ENCODE measurements at places on chromosomes 3 and 15.

GRCh38 chr15:40115670-40116093, 7.0 kb upstream of the BMF start:
- DNase-seq: no peak

GRCh38 chr15:68186671-68187397, 18.3 kb downstream of the CALML4 start:
- DNase-seq: no peak

DNA sequence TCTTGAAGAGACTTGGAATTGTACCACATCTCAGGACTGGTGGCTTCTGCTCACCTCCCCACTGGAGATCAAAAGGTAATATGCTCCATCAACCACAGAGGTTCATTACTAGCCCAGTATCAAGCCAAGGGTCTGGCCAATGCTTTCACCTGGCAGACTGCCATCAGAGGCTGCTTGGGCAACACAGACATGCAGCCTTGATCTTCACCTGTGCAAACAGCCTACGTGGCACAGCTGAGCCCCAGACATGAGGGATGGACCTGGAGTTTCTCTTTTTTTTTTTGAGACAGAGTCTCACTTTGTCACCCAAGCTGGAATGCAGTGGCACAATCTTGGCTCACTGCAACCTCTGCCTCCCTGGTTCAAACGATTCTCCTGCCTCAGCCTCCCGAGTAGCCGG, 105.6 kb upstream of the HES1 start:
- no peak for DNase-seq

DNA sequence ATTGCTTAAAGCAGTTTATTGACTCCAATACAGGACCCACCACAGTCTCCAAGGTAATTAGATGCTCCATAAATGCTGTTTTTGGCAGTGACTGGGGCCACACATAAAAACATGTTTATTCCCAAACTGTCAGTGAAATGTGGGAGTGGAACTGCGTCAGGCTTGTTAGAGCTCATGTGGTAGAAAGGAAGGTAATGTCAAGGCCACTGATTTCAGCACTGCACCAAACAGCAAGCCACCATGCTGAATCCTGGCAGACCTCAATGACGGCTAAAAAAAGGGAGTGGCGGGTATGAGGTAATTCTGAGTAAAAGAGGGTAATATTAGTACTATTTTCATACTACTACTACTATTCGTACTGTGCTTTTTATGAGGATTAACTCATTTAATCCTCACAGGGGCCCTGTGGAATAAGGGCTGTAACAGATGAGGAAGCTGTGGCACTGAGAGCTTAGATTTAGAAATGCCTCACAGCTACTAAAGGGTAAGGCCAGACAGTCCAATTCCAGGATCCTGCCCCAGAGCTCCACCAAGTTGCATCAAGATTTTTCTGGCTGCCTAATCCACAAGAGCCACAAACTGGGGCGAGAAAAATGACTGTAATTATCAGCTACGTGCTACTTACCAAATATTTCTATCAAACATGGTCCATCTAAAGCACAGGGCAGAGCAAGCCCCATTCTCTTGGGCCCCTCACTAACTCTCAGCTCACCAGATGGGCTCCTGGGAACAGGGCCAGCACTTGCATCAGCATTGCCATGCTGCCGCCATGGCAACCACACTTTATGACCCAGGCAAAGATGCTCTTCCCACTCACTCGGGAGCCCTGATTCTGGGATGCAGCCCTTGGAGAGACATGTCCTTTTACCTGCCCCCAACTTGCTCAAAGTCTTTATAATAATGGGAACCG, 83.6 kb upstream of the SPATA12 start:
- DNase-seq: no peak

DNA sequence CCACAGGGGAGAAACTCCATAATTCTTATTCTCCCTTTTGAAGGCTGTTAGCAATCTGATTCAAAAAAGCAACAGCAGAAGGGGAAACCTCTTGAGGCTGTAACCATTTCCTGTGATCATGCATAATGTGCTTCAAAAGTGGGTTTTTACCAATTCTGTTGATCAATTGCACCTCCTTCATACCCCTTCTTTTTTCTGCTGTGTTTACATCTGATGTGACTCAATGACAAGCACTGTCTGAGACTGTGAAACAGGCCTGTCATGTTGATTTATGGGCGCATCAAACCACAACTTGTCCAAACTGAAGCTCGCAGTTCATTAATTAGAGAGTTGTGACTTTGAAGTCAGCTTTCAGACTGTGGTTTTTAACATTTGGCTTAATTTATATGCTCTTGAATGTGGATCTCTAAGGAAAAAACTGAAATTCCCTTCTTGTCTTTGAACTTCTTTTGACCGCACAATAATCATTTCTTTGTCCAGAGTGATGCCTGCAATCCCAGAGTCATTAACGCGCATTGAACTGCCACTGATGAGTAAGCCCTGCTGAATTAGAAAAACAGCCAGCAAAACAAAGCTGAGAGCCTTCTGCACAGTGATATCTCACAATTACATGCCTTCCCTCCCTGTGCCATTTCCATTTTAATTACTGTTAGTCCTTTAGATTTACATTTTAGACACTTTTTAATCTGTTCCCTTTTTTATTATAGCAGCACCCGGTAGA, 532.8 kb downstream of the FOXP1 start:
- DNase-seq: no peak

DNA sequence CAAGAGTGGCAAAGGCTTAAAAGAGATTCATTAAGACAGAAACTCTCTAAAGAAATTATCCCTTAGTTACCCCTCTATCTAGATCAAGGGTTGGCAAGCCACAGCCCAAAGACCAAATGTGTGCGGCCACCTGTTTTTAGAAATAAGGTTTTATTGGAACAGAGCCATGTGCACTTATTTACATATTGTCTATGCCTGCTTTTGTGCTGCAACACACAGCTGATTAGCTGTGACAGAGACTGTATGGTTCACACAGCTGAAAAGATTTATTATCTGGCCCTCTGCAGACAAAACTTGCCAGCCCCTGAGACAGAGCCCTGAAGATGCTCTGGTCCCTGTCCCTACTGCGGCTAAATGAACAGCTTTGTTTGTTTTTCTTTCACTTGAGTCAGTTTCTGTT, 88.1 kb downstream of the ADAMTS9 start:
- DNase-seq: no peak

GRCh38 chr3:64108784-64109317, 85.6 kb upstream of the PSMD6 start:
- DNase-seq: no peak

DNA sequence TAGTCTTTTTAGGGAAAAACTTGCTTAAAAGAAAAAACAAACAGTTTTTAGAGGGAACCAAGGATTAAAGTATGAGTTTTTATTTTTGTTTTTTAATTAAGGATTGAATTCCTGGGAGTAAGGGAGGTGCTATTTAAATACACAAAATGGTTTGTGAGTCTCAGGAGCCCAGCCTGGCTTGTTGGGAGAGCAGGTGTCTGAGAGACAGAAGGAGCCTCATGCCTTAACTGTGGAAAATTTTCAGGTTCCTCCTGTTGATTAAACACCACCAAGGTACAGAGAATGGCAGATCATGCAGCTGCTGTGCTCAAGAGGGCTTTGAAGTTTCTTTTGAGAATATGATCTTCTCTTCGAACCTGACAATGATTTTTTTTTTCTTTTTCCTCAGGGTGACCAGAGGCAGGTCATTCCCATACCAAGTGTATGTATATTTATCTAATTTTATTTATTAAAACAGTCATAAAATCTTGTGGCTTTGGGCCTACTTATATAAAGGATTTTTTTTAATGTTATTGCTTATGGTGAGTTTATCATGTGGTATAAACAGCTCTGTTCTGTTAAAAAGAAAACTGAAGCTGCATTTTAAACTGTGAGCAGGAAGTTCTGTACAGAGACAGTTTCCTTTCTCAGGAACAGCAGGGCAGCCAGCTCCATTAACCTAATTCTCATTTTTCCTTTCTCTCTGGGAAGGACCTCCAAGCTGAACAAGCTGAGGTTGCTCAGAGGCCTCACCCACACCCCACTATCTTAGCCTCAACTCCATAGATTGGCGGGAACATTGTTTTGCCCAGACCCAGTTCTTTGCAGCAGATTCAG, 33.7 kb upstream of the VILL start:
- no peak for DNase-seq

DNA sequence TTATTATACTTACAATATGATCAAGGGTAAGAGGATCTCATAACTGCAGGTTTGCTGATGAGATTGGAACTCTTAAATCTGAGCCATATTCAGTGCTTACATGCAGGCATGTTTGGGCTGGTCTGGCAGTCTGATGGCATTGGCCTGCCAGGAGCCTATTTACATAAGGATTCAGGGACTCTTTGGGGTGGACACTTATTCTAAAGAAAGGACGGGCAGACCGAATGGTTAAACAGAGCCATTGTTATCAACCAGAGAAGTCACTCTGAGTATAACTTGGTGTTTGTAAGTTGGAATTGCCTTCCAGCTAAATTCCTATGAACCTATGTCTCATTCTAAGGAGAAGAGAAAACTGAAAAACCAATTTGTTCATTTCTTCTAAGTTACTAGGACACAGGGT, 932.8 kb downstream of the IGSF11 start:
- DNase-seq: no peak

- DNase-seq: no peak
These were observed 364.2 kb downstream of the RBMS3 start for GRCh38 chr3:29644956-29645636.

- DNase-seq: peak; percentile 51
These were observed 7.2 kb downstream of the CLCN2 start for GRCh38 chr3:184354121-184354728.

- no peak for DNase-seq
These were observed 615 bp downstream of the DHX30 start for GRCh38 chr3:47803480-47804025.

DNA sequence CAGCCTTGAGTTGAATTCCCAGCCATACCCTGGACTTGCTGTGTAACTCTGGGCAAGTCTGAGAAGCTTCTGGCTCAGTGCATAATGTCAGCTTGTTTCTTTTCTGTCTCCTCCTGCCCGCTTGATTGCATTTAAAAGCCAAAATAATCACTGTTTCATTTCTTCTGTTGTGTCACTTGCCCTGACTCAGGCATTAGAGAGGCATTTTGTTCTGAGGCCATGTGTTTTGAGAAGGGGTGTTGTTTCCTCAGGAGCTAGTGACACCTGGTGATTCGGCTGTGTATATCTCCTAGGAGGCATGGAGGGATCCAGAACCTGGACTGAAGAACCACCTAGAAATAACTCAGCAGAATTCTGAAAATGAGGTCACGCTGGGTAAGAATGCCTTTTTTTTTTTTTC, 16.0 kb downstream of the WDR73 start:
- no peak for DNase-seq

DNA sequence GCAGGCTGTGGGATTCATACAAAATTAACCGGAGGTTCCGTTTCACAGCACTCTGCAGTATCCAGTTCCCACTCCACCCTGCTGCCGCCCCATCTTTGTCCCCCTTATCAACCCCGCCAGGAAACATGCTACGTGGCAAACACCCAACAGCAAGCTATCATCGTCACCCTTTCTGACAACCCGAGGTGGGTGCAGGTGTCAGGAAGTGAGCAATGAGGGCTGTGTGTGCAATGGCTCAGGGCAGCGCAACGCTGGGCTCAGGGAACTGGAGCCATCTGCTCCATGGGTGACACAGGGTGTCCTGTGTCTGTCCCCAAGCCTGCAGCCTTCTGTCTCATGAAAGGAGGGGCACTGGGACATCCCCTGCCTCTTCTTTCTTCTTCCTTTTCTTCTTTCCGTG, 60.9 kb downstream of the ATP2B2 start:
- DNase-seq: no peak

DNA sequence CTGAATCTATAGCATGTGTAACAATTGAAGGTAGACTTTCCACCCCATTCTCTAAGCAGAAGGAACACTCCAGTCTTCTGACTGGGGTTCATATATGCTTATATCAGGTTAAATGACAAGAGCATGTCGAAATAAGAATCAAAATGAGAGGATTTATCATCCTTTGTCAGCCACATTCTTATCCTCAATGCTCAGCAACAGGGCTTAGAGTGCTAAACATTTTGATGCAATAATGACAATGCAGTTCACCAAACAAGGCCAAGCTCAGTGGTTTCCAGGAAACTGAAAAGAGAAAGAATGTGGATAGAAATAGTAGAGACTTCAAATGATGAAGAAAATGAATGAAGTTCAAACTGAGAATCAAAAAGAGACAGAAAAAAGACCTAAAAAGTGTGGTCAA, 78.0 kb downstream of the FSIP1 start:
- no peak for DNase-seq

GRCh38 chr3:64443546-64444381, 218.5 kb upstream of the PRICKLE2 start:
- DNase-seq: no peak

- no peak for DNase-seq
These were observed 130.8 kb downstream of the ZNF621 start for GRCh38 chr3:40655551-40655950.

DNA sequence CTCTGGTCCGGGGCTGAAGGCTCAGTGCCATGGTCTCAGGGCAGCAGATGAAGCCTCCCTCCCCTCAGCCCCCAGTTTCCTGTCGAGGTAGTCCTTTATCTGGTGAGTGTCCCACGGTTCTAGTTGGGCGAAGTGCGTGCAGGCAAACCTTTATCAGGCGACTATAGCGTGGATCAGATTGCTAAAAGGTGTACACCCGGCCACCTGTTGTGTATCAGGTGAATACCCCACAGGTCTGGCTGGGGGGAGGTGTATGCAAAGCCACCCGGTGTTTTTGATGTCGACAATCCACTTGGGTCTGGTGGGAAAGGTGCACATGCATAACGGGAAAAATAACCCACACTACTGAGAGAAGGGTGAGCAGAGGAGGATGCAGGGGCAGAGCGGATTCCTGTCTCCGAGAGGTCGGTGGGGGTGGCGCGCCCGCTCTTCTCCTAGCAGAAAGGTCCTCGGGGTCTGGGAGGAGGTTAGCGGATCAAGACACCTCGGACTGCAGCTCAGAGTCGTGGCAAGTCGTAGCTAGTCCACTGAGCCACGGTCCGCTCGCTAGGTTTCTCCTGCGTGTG, 507 bp downstream of the SLC12A6 start:
- DNase-seq: no peak

DNA sequence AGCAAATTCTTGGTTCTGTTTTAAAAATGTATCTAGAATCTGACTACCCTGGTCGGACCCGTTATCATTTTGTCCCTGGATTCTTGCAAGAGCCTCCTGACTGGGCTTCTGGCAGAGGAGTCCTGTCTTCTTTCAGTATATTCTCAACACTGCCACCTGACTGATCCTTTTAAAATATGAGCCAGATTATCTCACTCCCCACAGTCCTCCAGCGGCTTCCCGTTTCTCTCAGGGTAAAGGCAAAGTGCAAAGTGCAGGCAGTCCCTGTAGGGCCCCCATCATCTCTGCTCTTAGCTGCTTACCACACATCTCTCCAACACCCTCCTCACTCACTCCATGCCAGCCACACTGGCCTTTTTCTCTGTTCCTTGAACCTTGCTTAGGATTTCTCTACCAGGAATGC, 28.4 kb downstream of the CRTC3 start:
- DNase-seq: no peak

- DNase-seq: no peak
These were observed 237.6 kb downstream of the FEZF2 start for GRCh38 chr3:62135741-62136140.

- no peak for DNase-seq
These were observed 133.7 kb downstream of the FOXB1 start for GRCh38 chr15:60137711-60138396.

DNA sequence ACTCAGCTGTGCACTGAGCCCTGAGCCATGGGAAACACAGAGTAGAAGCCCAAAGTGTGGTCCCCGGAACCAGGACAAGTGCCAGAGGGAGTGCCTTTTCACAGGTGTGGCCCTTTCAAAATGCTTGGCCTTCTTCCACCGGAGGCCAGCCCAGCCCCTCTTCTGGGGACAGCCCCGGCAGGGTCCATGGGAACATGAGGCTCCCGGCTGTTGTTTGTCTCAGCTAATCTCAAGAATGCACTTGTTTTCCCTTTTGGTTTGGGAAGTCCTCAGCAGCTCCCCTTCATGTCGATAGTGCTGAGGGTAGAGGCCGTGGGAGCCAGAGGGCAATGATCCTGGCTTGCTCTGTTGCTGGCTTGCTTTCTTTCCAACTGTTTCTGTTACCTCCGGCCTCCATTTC, 91.1 kb upstream of the MRPS22 start:
- no peak for DNase-seq

Data from stimulated activated CD8-positive, alpha-beta memory T cell treated with anti-CD3 and anti-CD28 coated beads, Interleukin-7, amount 100 ng/mL, for 48 hours (primary cell).